ENCODE measurements at places on chromosomes 5 and 9.

GRCh38 chr9:2620919-2621721 lies 467 bp upstream of the VLDLR start:
- DNase-seq: peak; percentile 19

DNA sequence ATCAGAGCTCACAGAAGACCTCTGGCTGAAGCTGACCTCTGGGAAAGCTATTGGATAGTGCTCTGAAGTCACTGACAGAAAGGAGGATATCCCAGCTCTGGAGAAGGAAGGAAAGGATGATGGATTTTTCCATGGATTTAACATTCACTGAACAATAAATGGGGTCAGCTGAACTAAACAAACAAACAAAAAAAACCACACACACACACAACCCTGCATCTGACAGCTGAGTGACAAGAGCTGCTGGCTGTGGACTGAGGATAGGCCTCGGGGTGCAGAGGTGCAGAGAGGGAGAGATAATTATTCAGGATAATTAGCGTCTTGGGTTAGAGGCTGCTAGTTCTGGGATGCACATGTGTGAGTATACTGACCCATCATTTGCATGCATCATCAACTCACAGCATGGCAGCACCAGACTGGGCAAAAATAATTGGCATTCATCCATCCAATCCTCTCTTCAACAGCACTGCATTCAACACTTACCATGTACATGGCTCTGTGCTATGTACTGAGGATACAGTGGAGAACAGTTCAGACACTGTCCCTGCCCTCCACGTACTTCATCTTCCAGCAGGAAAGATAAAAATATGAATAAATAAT lies 131.4 kb upstream of the TRIM32 start:
- no peak for DNase-seq

DNA sequence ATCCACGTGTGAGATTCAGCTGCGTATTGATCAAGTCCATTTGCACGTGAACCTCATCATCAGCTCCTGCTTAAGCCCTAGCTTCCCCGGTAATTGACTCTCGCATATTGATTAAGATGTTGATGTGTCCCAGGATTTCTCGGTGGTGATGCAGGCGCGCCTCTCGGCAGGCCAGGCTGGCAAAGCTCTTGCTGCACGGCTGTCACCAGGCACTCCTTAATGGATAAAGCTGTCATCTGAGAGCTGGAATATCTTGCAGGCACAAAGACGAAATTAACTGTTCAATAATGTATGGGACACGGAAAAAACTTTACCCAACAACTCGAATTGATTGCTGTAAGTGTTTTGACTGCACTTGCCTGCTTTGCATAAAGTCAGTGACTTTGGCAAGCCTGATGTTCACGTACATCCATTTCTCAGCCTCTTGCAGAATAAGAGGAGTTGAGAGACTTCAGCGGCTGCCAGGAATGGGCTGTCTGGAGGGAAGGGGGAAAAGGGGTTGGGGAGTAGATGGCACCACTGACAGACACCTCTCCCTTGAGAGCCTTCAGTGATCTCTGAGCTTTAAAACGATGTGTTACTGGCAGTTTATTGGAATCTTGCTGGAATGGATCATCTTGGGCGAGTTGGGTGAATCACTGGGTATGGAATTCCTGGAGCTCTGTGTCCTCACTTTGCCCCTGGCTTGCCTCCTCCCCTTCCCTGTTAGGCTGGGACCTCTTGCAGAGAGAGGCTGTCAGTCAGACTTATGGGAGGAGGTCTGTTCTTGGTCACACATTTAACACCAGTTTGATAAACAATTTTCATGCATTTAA lies 650.3 kb downstream of the CCDC171 start:
- DNase-seq: no peak

DNA sequence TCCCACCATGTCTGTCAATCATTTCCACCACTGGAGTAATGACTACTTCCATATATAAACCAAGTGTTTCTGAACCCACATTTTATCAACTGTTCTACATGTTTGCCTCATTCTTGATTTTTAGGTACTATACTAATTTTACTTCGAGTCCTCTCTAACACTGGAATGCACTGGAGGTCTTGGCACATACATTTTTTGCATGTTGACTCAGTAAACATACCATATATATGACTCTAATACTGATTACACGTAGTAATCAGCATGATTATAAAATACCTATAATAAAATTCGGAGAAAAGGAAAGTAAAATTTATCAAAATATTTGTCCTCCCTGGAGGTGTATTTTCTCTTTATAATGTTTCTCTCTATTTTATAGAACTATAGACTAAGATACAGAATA lies 621.7 kb upstream of the NUDT12 start:
- no peak for DNase-seq

GRCh38 chr5:55445791-55446190 lies 89.0 kb downstream of the PLPP1 start:
- no peak for DNase-seq

- DNase-seq: no peak
Measured at GRCh38 chr5:41686191-41686590, 175.8 kb upstream of the PLCXD3 start.

DNA sequence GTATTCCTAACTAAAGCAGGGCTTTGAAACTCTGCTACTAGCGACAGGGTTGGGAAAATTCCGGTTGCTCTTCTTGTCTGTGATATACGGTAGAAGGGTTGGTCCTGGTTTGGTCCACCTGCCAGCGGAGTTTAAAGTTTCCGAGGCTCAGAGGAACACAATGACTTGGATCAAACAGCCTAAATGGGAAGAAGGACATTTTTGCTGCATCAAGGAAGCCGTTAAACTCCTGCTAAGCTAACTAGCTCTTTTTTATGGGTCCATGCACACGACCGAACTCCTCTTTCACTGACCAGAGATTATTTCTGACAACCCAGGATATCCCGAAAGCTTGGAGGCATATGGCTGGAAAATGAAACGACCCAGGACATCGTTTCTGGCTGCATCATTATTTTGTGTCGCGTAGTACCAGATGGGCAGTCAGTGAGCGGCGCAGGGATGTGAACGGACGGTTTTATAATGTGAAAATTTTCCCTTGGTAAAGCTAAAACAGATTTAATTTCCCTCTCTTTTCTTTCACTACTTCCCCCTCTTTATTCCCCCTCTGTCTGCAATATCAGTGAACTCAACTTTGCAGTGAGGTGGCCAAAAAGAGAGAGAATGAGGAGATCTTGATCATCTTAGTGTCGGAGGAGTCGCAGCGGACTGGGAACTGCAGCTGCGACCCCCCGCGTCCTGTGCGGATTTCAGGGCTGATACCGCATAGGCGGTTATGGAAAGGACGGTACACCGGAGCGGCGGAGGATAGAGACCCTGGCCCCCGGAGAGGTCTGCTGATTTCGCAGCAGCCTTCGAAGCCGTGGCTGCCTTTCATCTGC lies at the start of gene LURAP1L:
TSS of gene LURAP1L (plus strand) at position 160 of the 818 bp plus-strand sequence. CDS start 696 bp downstream, outside the sequence.
- no peak for DNase-seq

DNA sequence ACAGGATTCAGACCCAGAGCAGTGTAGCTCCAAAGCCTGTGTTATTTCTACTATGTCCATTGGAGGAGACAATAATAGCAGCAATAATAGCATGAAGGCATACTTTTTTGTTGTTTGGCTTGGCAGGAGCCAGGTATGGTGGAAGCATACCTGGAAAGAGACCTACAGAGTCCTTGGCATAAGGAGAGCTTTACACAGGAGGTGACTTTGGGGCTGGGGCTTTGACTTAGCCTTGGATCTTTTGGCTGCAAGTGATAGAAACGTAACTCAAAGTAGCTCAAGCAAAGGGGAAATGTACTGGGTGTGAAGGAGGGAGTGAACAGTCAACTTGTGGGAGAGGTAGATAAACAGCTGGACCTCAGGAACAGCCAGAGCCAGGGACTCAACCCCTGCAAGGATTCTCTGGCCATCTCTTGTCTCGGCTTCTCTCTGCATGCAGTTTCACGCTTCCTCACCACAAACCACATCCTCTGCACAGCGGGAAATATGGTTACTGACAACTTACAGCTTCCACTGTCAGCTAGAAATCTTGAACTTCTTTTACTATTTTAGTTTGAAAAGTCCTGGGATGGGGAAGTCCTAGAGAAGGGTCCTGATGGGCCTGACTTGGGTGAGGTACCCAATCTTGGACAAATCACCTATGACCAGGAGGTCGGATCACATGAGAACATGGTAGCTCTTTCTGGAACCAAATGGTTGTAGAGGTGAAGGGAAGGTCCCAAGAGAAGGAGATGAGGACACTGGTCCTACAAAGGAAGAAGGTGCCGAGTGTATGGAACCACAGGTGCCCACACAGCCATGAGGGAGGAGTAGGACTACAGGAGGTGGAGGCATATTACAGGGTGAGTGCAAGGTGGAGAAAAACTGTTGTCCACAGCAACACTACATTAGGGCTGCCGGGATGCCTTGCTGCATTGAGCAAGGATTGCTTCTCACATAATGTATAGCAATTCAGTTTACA lies 47.0 kb upstream of the TGFBR1 start:
- peak; percentile 47 for DNase-seq

DNA sequence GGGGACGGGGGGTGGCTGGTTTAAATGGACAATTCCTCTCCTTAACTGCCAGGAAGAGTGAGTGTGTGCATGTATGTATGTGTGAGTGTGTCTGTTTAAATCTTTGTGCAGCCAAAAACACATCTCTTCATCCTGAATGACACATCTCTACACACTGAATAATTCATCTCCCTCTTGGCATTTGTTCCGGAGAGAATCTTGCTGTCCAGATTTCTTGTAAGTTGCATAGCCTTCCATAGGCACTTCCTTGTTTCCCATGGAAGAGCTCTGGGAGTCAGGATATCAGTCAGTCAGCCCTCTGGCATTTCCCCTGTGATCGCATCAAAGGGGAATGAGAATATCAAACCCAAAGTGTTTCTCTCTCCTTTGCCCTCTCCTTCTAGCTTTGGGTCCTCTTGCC lies 74.7 kb downstream of the WWC1 start:
- no peak for DNase-seq

GRCh38 chr5:178453224-178453623 lies 137.0 kb downstream of the COL23A1 start:
- peak; percentile 58 for DNase-seq

DNA sequence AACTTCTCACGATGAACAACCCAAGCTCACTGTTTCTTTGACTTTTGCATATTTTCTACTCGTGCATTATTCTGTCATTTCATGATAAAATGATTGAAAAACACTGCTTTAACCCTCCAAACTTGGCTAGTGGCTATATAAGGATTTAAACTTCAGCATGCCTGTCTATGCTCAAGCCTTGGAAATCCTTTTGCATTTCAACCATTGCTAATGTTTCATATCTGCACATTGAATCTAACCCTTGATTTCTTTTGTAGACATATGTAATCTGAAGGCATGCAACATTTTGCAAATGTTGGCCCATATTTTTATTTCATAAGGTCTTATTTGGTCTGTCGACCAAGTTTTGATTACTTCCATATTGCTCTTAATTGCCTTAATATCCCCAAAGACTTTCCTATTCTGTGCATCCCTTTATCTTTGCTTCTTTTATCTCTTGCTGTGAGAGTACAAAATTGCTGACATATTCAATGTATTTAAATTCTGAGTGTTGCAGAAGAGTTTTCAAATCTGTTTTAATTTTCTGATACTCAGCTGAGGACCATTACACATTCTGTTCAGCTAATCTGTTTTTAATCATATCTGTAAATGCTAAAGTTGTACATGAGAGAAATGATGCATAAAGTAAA lies 403.7 kb upstream of the ZNF608 start:
- no peak for DNase-seq

GRCh38 chr9:77453825-77454647 lies 194.1 kb downstream of the GNA14 start:
- peak; percentile 39 for DNase-seq

- no peak for DNase-seq
Measured at GRCh38 chr5:162657076-162657475, 589.5 kb downstream of the GABRG2 start.

GRCh38 chr5:157252711-157253465 lies 13.0 kb upstream of the CYFIP2 start:
- DNase-seq: no peak

DNA sequence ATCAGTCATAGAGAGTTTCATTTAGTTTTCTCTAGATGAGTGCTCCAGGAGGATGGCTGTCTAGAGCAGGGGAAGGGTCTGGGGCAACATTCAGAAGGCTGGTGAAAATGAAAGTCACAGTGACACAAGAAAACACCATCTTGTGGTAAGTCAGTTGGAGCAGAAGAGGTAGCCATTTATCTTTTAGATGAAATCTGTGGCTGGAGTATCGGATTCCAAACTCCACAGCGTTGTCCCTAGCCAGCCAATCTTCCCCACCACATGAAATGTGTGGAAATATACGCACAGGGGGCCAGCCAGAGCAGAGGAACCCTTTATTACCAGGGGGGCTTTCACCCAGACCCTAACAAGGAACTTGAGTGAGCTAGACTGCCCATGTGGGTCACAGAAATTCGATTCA lies 15.9 kb upstream of the TNFAIP8 start:
- no peak for DNase-seq

DNA sequence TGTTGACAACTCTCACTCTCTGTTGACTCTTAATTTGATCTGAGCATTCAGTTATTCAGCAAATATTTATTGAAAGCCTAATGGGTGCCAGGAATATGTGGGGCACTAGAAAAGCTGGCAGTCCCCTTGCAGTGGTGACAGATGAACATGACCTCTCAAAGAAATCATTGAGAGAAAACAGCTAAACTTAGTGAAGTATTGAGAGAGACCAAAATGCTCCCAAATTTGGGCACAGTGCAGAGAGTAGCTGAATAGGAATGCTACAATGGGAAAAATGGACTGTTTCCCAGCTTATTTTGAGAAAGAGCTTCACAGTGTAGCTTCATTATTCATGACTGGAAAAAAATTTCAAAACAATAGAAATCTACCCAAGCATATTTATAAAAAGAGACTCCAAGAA lies 257.9 kb downstream of the SGCD start:
- no peak for DNase-seq

- no peak for DNase-seq
Measured at GRCh38 chr5:130213607-130214006, 309.3 kb downstream of the CHSY3 start.

DNA sequence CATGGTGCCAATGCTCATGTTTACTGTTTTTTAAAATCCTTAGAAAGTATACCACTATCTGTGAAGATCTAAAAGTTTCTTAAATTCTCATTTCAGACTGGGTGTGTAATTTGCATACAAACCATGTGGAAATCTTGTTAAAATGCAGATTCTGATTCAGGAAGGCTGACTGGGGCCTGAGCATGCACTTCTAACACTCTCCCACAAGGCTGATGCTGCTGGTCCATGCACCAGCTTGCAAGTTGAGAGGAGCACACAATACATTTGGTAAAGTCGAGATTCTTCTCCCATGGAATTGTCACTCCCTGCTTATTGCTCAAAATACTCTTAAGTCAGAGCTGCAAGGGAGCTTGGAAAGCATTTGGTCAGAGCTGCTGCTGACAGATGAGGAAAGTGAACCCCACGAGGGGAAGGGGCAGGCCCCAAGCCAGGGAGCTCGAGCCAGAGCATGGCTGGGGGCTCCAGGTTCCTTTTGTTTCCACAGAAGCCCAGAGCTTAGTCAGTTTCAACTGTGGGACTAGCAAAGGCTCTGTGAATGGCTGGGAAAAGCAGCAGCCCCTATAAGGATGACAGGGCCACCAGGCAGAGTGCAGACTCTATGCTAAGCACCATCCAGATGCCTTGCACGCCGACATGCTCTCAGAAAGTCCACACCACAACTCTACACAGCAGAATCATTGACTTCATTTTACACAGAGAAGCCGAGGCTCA lies 93.5 kb upstream of the HAND1 start:
- no peak for DNase-seq
